ENCODE measurements at places on chromosomes 1 and 21.

DNA sequence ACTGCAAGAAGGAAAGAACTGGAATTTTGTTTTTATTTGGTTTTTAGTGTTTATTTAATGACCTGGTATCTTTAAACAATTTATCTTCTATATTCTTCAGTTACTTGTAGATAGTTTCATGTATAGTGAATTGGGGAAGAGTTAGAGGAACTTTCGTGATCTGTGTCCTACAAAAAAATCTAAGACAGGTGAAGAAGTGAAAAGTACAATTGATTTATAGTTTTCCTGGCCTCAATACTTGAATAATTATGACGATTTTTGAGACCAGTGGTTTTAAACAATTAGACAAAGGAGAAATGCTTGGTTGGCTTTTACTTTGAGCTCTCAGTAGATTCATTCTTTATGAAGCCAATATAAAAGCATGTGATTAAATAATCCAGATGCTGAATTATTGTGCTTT lies 7.5 kb downstream of the MIER1 start:
- no peak for DNase-seq

GRCh38 chr1:86739648-86740509 lies 35.5 kb downstream of the SH3GLB1 start:
- DNase-seq, result no peak

DNA sequence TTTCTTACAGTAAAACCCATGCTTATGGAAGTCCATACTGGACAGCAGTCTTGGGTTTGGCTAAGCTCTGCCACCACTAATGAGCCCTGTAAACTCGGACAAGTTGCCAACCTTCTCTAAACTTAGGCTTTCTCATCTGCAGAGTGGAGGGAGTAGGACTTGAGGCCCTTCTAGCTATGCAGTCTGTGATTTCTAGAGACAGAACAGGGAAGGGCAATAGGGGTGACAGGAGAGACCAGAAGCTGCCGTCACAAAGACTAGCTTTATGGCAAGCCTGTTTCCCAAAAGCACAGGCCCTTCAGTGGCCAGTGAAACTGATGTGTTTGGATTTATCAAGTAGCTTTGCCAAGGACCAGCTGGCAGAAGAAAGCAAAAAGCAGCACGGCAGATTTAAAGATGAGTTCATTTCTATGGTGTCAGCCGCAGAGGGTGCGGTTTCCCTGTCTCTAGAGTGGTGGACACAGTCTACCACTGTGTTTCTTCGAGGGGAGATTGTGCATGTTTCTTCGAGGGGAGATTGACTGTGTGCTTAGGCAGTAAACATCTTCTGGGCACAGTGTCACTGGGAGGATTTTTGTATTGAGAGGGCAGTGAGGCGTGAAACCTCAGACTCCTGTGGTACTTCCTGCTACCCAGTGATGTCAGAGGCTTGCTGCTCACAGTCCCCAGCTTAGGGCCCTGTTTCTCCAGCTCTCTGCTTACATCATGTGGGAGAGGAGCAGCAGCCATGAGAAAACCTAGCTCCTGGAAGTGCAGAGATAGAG lies 119.0 kb downstream of the ROR1 start:
- no peak for DNase-seq

DNA sequence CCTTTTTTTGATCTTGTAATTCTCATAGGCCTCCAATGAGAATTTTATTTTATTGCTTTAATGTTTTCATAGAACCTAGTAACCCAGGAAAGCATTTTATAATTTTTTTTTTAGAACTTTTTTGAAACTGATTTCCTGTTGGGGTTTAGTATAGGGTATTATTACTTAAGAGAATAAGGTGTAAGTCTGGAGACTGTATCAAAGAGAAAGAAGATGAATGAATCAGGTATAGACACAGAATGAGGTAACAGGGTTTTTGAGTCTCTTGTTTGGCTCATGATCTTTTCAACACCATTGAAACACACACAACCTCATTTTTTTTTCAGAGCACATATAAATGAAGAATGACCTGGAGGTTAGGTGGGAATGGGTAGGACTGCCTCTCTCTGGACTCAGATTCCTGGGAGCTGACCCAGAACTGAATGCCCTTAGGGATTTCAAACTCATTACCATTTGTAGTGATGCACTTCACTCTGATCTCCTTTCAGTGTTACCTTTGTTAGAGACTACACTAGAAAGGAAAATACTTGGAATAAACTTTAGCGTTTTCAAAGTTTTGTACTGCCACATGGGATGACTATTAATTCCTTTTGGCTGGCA lies 51.0 kb downstream of the EPB41 start:
- DNase-seq, result no peak

- DNase-seq, result no peak
Measured at GRCh38 chr1:98385652-98386051, 275.9 kb upstream of the SNX7 start.

DNA sequence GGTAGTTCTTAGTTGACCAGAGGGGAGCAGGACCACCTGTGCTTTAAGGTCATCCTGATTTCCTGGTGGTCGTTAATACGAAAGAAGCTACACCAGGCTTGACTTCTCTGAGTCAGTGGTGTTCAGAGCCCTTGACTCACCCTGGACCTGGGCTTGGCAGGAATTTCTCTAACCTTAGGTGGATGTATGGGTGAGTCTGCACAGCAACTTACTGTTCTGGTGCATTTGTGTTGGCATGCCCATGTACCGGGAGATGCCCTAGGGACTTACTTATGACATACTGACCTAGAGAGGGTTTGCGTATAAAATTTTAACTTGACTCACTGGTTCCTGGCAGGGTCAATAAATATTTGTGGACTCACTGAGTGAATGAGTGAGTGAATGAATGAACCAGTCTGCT lies 304.6 kb downstream of the DISC1 start:
- no peak for DNase-seq

GRCh38 chr21:42225571-42226155 lies 6.7 kb downstream of the ABCG1 start:
- no peak for DNase-seq

DNA sequence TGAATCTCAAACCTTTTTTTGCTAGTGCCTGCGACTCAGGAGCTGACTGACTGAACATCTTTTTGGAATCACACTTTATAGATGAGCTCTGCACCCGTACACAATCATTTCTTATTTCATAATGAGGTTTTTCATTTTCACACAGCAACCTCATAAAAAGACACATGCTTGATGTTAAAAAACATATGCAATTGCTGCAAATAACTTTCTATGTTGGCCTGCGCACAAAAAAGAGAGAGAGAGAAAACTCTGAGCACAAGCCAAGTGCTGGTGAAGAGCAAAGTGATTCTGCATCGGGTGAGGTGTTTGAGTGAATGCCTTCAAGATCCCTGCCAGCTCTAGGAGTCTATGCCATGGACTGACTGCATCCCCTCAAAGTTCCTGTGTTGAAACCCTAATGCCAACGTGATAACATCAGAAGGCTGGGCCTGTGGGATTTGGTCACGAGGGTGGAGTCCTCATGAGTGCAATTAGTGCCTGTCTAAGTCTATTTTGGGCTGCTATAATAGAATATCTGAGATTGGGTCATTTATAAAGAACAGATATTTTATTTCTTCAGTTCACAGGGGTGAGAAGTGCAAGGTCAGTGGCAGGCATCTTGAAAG lies 36.6 kb downstream of the C1orf87 start:
- no peak for DNase-seq

GRCh38 chr1:86504137-86504479 lies 35.4 kb downstream of the CLCA1 start:
- no peak for DNase-seq

GRCh38 chr1:28091043-28091781 lies 2.8 kb upstream of the EYA3 start:
- DNase-seq, result peak; percentile 44

- no peak for DNase-seq
Measured at GRCh38 chr1:87829360-87829759, 500.7 kb downstream of the LMO4 start.

GRCh38 chr1:47471163-47471562 lies 33.3 kb downstream of the FOXD2 start:
- DNase-seq, result no peak

DNA sequence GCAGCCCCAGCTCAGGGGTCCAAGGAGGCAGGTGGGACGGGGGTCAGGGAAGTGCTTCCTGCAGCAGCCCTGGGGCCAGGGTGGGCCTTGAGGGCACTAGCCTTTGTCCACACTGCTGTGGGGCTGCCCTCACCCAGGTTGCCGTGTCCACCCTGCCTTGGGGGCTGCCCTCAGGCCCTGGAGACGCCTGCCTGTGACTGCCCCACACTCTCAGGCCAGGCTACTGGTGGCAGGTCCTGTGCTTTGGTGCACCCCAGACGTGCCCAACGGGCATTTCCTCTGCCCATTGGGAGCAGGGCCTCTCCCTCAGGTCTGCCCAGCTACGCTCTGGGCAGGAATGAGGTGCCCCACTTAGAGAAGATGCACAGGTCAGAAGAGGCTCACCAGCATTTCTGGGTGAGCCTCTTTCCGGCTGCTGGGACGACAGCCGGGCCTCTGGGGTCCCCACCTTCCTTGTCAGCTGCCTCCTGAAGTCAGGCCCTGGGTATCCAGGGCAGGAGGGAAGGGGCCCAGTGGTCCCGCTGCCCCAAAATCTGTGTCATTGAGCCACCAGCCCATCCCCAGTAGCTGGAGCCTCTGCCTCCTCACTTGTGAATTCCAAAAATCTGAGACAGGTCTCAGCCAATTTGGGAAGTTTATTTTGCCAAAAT lies 2.7 kb upstream of the MMEL1 start:
- DNase-seq, result no peak

DNA sequence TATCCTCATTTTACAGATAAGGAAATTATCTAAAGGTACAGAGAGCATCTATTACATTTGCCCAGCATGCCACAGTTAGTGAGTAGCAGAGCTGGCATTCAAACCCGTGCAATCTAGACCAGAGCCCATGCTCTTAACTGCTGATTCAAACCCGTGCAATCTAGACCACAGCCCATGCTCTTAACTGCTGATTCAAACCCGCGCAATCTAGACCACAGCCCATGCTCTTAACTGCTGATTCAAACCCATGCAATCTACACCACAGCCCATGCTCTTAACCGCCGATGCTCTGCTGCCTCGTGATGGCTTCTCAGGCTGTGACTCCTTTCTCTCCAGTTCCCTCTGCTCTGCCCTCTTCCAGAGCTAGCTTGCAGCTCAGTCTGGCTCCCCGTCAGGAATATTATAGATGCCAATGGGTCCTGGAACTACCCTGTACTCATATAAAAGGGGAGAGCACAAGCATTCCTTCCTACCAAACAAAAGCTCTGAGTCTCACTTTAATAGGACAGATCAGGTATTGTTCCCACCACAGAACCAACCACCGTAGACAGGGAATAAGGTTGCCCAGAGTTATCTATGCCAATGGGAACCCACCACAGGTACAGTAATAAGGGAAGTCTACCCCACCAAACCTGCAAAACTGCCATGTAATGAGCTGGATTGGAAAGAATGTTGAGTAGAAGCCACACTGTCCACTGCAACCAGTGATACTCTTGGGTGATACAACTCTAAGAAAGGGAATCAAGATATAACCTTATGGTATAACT lies 78.4 kb downstream of the SMYD3 start:
- peak; percentile 15 for DNase-seq

DNA sequence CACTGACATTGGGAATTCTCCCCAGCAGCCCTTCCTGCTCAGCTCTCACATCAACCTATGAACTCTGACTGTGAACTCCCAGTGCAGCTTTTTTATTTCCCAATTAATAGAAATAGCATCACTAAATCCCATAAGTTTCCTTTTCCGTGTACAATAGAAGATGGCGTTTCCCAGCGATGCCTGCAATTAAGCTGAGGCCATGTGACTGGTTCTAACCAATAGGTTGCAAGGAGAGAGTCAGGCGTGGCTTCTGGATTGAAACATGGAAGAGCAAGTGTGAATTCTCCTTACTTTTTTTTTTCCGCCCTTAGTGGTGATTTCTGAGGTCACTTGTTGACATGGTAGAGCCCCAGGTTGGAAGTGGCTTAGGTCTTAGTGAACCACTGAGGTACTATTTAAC lies 59.0 kb upstream of the IGSF5 start:
- no peak for DNase-seq

DNA sequence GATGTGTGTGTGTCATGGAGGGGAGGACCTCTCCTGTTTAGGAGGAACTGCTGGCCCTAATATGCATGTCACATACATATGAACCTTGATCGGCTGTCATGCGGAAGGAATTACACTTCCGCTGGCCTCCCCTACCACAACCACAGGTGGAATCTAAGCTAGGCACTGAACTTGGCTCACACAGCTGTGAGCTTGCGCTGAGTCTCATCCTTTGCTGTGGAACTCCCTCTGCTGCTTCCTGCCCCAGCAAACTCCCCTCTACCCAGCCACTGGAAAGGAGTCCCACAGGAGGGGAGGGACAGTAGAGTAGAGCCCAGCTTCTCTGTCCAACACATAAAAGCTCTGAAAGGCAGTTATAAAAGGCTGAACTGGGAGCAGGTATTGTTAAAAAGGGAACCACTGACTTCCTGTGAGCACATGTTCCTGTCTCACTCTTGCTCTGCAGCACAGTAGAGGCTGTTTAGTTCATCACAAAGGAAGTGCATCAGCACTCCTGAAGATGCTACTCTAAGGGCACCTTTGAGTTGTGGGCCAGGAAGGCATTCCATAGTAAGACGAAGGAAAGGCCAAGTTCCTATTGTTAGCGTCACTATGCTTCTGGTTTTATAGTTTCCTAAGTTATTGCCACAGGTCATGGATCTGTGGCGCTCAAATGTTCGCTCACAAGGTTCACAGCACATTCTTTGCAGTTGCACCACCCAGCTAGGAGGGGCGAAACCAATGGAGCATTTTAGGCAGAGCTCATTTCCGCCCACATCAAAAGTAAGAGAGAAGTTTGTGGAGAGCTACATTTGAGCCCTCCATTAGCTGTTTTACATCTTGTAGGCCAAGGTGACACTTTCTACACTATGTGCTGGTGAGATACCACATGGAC lies 17.7 kb upstream of the PTPRC start:
- DNase-seq, result peak; percentile 60

- no peak for DNase-seq
Measured at GRCh38 chr21:44521928-44522752, 17.9 kb downstream of the KRTAP10-1 start.

GRCh38 chr1:16420424-16421118 lies 16.7 kb downstream of the SPATA21 start:
- DNase-seq, result peak; percentile 65

DNA sequence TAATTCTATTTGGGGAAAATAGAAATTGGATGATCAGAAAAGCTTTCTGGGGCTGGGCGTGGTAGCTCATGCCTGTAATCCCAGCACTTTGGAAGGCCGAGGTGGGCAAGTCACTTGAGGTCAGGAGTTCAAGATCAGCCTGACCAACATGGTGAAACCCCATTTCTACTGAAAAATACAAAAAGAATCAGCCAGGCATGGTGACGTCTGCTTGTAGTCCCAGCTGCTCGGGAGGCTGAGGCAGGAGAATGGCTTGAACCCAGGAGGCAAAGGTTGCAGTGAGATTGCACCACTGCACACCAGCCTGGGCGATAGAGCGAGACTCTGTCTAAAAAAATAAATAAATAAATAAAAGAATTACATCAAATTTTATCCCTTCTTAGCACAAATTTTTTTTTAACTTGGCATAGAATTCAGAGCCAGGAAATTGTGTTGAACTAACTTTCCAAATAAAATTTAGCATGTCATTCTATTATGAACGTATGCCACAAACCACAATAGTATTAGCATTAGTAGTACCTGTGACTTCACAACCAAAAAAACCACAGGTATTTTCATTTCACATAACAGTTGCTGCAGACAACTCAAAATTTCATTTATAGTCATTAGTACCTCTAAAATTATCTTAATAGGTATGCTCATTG lies 4.5 kb upstream of the ANKRD13C start:
- DNase-seq, result no peak
